ENCODE measurements at places on chromosomes 1 and 21.

DNA sequence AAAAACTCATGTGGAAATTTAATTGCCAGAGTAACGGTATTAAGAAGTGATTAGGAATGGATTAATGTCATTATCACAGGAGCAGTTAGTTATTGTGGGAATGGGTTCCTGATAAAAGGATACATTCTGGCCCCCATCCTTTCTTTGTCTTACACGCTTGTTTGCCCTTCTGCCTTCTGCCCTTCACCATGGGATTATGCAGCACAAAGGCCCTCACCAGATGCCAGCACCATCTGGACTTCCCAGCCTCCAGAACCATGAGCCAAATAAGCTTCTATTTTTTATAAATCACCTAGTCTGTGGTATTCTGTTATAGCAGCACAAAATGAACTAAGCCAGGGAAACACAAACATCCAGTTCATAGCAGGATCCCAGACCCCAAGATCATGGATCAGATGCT lies 33.9 kb upstream of the POU2F1 start:
- DNase-seq = no peak

DNA sequence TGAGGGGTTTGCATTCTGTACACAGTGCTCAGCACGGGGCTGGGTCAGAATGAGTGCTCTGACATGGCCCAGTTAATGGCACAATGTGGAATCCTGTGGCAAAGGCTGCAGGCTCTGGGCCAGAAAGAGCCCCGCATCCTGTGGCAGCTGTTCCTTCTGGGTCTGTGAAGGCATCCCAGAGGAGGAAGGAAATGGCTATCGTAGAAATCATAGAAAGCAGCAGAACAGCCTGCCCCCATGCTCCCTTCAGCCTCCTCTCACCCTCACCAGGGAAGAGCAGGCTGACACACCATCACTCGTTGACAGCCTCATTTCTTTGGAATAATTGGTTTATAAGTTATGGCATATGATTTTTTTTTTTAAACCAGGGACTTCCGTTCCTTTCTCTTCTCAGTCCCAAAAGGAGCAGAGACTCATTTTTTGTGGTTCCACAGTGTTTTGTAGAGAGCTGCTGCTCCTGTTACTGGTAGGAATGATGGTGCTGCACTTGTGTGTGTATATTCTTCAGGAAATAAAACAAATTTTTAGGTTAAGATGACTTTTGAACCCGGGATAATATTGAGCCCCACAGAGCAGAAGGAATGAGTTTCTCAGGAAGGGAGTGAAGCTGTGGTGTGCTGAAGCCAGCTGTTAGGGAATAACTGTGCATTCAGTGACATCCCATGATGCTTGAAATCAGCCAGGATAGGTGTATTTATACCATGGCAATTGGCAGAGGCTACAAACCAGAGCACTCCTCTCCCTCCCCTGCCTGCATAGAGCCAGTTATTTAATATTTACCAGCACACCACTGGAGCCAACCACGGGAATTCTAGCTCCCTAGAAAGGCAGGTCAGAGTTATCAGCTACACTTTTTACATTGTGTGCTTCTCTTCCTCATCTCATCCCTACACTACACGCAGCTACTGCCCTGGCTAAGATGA lies 32.0 kb downstream of the PLXNA2 start:
- DNase-seq = no peak

DNA sequence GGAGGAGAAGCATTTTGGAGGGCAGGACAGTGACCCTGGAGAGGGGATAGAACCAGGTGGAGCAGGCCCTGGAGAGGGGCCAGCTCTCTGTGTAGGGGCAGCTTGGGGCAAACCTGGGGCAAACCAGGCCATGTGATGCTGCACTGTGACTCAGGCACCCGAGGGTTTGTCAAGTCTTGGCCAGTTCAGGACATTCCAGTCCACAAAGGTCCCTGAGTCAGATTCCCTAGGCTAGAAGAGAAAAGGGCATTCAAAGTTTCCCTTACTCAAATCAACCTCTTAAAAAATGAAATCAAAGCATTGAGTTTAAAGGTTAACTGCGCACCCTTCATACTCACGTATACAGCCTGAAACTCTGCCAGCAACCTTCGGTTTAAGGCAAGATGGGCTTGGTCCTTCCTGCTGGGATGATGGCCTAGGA lies 25.2 kb upstream of the PLA2G2C start:
- DNase-seq = no peak

DNA sequence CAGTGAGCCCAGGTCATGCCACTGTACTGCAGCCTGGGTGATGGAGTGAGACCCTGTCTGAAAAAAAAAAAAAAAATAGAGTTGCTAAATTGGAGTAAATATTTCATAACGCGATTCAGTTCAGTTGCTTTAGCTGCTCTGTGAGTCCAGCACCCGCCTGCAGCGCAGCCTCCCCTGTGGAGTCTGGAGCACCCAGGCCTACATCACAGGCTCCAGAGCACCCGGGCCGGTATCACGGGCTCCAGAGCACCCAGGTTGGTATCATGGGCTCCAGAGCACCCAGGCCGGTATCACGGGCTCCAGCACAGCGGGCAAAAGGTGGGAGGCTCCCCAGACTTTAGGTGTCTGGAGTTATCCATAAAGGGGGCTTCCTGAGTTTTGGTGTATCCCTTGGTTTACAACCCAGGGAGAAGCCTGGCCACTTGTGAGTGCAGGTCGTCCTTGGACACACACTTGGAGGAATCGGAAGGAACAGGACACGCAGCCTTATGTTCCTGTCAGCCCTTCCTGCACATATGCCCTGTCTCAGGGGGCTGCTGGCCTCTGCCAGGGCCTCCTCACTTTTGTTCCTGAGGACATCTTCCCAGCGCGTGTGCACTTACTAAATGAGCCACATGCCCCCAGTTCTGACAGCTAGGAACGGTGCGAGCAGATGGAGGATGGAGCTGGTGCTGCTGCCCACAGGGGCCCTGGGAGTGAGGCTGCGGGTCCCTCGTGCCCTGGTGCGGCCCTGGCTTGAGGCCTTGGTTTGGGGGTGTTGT lies 25.1 kb downstream of the SKI start:
- DNase-seq = no peak

GRCh38 chr21:21103692-21104091 lies 105.5 kb downstream of the NCAM2 start:
- no peak for DNase-seq

Data from NCI-H774 (cell line).